ENCODE measurements at places on chromosomes 7 and 10. TPM values are rescaled to one million over a fixed set of nuclear protein-coding genes. Genes with fewer than 3 reads are reported as not detected.

- DNase-seq: no peak
Observed at GRCh38 chr10:120573355-120573754, 116.3 kb downstream of the PLPP4 start.

GRCh38 chr10:24344695-24345463, 135.9 kb downstream of the KIAA1217 start:
- DNase-seq: no peak

- no peak for DNase-seq
Observed at GRCh38 chr7:27872356-27873275, 132.7 kb downstream of the TAX1BP1 start.

DNA sequence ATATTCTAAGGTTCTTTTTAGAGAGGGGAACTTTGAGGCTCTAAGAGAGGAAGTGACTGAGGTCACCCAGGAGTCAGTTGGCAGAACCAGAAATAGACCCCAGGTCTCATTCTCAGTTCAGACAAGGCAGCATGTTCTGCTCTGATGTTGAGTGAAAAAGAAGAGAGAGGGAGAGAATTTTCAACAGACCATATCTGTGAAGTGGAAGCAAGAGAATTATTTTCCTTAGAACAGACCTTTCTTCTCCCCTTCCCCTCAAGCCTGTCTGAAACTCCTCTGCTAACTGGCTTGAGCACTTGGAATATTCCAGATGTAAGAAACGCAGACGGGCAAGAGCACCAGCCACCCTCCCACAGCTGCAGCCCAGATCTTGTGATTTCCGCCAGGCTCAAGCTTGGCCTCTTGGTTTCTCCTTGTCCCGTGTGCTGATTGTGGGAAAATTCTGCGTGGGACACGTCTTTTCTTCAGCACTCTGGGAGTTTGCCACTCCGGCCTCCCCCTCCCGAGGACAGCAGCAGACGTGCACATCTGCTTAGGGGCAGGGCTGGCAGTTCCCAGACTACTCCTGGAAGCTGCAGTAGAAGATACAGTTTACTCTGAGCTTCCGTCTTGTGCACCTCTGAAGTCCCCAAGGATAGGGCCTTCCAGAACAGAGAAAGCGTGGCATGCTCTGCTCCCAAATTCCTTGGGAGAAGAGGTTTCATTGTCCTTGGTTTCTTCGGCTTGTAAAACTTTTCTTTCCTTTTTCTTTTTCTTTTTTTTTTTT, 22.7 kb upstream of the IKZF1 start:
- DNase-seq: peak; percentile 51

- no peak for DNase-seq
Observed at GRCh38 chr7:52555805-52556204, 479.6 kb upstream of the POM121L12 start.

DNA sequence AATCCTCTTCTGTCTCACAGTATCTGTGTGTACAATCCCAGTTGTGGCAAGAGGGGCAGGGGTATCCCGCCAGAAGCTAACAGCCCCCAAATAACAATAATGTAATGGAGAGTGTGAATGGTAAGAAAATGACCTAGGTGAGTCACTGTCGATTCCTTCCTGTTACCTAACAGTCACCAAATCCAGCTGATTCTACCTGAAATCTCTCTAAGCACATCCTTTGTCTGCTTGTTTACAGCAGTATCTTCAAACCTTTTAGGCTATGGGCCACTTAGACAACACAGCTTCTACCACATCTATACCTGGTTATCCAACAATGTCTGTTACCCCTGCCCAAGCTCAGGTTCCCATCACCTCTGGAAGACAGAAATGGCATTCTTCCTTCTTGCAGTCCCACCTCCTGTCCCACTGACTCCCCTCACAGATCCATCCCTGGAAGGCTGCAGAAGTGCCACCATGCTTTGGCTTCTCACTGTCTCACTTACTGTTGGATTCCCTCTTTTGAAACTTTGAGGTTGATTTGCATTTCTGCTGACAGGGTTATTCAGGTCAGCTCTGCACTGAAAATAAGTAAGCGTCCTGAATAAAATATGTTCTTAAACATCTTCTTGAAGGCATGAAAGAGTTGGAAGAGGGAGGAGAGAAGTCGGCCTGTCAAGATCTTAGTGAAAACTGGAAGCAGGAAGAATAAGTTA, 13.1 kb downstream of the PIP4K2A start:
- no peak for DNase-seq

Gene PTN
- not detected for total RNA-seq

Gene MEOX2
- total RNA-seq: not detected

Gene TMEM209
- 43.4 TPM for total RNA-seq

Gene DDC
- not detected for total RNA-seq

Gene CPEB3
- 2.4 TPM for total RNA-seq

Gene HILPDA
- total RNA-seq: 26.2 TPM

All from activated CD8-positive, alpha-beta T cell treated with anti-CD3 and anti-CD28 coated beads, Interleukin-2, amount 10 ng/mL, durations not matched to agents 7 days and 5 days (primary cell).